Stimulated activated CD4-positive, alpha-beta T cell treated with anti-CD3 and anti-CD28 coated beads, Interleukin-12 subunit alpha, Interleukin-12 subunit beta, amount 100 ng/mL, for 24 hours (primary cell): ENCODE measurements at places on chromosomes 16 and 17.

DNA sequence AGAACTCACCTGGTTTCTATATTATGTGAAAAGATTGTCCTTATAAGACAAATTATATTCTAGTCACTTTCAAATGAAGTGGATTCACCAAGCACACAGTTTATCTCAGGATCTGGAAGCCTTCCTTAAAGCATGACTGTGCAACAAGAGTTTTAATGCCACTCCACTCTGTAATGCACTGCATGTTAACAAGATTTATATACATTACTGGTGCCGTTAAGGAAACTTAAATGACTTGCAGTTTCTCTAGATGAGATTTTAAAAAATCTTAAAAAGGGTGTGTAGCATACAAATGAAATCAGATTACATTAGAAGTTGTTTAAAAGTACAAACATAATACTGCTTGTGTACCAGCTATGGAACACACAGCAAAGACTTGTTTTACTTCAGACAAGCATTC, 150.8 kb downstream of the SNX11 start:
- no peak for DNase-seq

- DNase-seq: no peak
Observed at GRCh38 chr17:75645501-75645888, 12.3 kb downstream of the SMIM5 start.

GRCh38 chr17:60134396-60135150, 15.2 kb upstream of the CA4 start:
- no peak for DNase-seq

DNA sequence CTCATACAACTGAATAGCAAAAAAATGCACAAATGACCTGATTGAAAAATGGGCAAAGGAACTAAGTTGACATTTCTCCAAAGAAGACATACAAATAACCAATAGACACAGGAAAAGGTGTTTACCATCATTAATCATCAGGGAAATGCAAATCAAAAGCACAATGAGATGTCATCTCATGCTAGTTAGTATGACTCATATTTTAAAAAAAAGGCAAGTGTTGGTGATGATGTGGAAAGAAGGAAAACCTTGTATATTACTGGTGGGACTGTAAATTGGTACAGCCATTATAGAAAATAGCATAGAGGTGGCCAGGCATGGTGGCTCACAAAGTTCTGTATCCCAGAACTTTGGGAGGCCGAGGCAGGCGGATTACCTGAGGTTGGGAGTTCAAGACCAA, 232.5 kb upstream of the ZFHX3 start:
- DNase-seq: no peak

DNA sequence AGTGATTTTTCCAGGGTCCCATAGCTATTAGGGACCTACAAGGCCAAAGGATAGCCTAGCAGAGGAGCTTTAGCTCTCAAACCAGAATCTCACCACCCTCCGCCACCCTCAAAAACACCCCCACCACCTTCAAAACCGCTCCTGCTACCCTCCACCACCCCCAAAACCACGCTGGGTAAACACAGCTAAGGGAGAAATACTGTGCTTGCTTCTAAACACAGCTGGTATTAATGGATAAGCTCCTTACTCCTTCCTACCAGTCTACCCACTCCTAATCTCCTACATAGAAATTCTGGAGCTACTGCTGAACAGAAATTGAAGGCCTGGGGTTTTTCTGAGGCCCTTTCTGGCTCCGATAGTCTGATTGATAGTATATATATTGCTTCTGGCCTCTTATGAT, 2.2 kb upstream of the LPCAT2 start:
- no peak for DNase-seq

DNA sequence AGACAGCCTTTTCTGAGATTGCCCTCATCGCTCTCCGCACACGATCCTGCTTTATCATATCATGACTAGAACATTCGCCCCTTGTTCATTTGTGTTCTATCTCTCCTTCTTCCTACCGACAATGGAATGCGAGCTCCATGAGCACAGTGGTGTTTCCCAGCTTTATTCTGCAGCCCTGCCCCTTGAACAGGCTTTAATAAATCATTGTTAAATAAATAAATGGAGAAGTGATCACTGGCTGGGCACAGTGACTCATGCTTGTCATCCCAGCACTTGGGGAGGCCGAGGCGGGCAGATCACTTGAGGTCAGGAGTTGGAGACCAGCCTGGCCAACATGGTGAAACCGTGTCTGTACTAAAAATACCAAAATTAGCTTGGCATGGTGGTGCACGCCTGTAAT, 1063.3 kb upstream of the EEF2KMT start:
- no peak for DNase-seq

DNA sequence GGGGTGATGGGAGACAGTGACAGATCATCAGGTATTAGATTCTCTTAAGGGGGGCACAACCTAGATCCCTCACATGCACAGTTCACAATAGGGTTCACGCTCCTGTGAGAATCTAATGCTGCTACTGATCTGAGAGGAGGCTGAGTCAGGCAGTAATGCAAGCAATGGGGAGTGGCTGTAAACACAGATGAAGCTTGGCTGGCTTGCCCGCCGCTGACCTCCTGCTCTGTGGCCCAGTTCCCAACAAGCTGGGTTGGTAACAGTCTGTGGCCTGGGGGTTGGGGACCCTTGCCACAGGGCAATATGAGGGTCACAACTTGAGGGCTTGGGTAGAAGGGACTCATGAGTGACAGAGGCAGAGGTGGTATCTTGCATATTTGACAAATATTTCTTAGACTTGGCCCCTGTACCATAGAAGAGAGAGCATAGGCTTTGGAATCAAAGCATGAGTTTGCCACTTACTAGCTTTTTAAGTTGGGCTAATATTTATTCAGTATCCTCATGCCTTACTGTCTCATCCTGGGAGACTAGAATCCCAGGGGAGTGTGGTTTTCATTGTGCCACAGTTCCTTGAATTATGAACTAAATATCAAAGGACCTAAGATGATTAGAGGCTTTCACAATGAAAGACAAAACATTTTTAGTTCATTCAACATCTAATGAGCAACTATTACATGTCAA, 133.4 kb downstream of the SPACA3 start:
- no peak for DNase-seq

DNA sequence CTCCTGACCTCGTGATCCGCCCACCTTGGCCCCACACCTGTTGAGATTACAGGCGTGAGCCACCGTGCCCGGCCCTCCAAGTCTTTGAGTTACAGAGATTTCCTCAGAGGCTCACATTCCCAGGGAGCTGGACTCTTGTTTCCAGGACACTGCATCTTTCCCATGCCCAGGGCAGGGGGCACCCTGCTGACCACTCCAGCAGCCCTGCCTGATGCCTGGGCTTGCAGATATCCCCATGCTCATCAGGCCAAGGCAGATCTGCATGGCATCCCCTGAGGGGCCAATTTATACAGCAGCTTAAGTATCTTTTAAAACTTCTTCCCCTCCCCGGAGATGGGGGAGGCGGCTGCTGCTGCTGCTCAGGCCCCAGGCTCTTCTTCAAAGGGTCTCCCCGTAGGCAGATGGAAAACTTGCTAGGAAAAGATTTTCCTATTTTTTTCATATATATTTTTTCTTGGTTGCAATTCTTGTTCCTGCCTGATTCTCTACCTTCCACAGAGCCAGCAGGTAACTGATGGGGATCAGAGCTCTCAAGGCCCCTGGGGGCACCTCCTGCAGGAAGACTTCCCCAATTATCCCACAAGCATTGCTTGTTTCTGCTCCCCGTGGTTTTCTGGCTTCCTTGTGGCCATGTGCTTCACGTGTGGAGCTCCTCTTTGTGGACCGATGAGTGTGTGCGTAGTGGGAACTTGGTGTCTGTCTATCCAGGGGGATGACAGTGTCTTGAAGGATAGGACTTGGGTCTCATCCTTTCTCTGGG, 102.2 kb upstream of the SDK2 start:
- no peak for DNase-seq

GRCh38 chr17:51000835-51001638, 119.6 kb downstream of the SPAG9 start:
- no peak for DNase-seq

DNA sequence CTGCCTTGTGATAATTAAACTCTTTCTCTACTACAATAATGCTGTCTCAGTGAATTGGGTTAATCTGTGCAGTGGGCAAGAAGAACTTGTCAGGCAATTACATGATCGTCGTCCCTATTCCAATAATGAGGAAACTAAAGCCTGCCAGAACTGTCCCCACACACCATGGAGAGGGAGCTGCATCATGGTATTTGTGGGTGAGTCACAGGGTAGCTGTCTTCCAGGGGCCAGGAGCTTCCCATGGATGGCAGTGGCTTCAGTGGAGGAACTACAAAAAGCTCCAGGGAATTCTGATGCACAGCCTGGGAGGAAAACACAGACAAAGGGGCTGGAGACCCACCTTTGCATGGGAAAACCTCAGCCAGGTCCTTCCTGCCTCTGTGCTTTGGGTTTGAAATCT, 83.3 kb upstream of the C16orf82 start:
- no peak for DNase-seq

DNA sequence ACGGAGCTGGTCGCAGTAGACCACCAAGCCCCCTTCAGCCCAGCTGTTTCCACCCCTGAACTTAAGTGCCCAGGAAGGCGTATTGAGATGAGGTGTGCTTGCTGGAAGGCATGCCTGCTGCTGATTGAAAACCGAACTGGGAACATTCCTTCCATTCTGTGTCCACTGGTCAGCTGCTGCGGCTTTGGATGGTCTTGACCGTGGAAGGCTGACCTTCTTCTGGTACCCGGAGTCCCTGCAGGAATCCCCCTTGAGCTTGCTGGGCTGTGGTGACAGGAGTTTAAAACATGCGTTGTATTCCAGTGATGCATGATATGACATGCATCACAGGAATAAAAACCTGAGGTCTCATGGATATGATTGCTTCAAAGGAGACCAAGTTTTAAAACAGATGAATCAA, 31.4 kb downstream of the IL4R start:
- DNase-seq: no peak

DNA sequence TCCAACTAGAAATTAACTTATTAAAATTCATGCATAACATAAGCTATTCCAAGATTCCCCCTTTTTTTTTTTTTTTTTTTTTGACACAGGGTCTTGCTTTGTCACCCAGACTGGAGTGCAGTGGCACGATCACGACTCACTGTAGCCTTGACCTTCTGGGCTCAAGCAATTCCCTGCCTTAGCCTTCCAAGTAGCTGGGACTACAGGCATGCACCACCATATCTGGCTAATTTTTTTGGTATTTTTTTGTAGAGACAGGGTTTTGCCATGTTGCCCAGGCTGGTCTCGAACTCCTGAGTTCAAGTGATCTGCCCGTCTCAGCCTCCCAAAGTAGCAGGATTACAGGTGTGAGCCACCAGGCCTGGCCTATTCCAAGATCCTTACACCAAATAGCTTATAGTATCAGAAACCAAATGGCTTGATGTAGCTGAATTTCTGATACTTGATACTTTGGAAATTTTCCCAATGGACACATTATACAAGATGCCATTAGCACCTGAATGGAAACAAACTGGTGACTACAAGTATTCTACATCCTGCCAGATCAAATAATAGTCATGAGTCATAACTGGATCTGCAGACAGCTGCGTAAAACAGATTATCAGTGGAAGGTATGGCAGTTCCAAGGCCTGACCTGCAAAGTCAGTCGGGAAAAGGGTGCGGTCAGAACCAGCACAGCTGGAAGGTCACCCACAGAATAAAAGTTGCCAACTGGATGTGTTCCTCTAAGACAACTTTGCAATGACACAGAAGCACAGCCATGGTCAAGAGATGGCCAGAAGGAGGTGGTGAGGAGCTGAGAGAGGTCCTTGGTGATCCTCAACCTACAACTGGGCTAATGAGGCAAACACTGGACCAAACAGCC, 14.5 kb downstream of the TUBG1 start:
- no peak for DNase-seq

- DNase-seq: no peak
Observed at GRCh38 chr17:56545106-56545505, 48.4 kb upstream of the NOG start.

DNA sequence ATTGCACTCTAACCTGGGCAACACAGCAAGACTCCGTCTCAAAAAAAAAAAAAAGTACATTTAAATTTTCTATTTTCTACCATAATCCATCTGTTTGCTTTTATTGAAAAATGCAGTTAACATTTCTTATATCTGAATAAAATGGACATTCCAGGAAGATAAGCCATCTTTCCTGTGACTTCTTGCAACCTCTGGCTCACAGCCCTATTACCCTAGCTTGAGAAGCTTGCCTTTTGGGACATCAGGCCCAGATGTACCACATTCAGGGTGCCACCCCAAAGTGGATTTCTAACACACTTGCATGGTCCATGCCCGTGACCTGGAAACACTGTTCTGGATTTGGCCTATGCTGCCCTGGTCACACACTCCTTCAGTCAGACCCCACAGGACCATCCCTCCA, 30.1 kb upstream of the DDX52 start:
- DNase-seq: no peak

- DNase-seq: no peak
Observed at GRCh38 chr17:17710728-17711541, 29.7 kb downstream of the RAI1 start.

GRCh38 chr16:66751053-66751302, 431 bp downstream of the DYNC1LI2 start:
- DNase-seq: no peak

- no peak for DNase-seq
Observed at GRCh38 chr16:400061-400591, 1.6 kb upstream of the DECR2 start.

- no peak for DNase-seq
Observed at GRCh38 chr17:45904866-45905265, 10.5 kb downstream of the MAPT start.

- no peak for DNase-seq
Observed at GRCh38 chr17:20993863-20994778, 48.7 kb downstream of the USP22 start.

- DNase-seq: no peak
Observed at GRCh38 chr17:52237151-52237550, 78.6 kb upstream of the CA10 start.

DNA sequence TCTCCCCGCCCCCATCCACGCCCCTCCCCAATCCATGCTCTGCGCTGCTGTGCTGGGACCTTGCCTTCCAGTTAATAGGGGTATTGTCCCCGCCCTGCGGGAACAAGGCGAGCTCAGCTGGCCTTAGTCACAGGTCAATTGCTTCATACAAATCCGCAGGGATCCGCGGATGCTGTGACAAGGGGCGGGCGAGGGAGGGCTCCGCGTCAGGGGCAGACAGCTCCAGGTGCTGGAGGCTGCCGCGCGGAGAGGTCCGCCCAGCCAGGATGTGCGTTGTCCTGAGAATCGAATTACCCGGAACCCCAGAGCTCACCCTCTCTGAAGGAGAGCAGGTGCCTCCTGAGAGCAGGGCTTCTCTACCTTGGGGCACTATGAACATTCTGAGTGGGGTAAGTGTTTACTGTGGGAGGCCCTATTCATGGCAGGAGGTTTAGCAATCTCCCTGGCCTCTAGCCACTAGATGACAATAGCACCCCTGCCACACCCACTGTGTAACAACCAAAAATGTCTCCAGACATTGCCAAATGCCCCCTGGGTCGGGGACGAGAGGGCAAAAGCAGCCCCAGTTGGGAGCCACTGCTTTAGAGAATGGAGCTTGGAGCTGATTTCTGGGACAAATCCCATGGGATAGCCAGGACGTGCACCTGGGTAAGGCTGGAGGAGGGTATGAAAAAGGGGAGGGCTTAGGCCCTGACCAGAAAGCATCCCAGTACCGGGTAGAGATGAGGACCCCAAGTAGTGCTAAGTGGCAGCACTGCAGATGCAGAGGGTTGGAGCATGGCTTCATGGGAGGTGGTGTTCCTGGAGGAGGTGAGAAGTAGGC, 138.2 kb downstream of the CYLD start:
- DNase-seq: no peak
